ENCODE measurements at places on chromosomes 16 and 17.

DNA sequence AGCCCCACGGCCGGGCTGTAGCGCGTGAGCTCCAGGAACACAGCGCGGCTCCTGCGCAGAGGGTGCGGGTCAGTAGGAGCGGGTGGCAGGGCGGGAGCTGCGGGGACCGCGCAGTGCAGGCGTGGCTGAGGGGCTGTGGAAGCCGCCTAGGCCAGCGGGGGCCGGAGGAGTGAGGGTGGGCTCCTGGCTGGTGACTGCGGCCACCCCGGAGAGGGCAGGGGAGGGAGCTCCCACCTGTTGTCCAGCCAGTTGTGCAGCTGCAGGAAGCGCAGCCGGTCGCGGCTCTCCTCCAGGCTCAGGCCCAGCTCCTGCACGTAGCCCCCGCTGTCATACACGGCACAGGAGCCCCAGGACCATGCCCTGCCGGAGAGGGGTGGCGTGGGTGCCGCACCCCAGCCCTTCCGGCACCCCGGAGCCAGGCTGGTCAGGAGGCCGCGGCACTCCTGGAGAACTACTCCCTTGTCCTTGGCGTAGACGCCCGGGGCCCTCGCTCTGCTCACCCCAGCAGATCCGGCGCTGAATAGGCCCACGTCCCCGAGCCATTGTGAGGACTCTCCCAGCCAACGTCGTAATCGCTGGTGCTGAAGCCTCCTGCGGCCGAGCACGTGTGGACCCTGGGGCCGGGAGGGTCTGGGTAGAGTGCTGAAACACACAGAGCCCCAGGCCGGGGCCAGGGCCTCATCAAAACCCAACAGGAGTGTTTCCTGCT lies 43.9 kb downstream of the TSC2 start:
- DNase-seq: peak; percentile 11

DNA sequence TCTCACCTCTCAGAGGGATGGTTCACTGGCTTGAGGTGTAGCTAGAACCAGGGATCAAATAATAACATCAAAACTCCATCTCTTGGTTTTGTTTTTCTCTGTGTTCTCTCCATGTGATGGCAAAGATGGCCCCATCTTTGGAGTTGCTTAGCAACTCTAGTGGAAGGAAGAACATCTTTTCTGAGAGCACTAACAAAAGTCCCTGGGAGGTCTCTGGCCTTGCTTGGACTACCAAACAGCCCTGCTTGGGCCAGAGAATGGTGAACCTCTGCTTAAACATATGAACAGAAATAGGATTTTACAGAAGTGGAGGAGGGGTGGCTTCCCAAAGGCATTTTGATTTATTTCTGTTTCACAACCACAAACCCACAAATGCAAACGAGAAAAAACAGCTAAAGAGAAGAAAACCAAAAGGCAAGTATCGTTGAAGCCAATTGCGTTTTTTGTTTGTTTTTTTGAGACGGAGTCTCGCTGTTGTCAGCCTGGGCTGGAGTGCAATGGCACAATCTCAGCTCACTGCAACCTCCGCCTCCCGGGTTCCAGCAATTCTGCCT lies 13.2 kb downstream of the GABARAPL2 start:
- DNase-seq: no peak

DNA sequence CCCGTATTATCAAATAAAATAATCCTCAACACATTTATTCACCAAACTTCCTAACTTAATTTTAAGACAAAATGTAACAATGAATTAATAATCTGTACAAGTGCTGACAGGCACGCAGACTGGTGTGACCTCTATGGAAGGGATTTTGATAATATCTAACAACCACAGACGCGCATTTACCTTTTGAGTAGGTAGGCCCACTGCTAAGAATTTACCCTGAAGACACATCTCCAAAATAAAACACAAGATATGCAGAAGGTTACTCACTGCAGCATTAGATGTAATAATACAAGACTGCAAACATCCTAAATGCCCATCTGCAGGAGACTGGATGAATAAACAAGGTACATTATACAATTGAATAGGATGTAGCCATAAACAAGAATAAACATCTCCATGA lies 22.7 kb upstream of the CMTM4 start:
- DNase-seq: no peak

- DNase-seq: peak; percentile 86
Observed at GRCh38 chr16:12178251-12178990, 201.9 kb downstream of the SNX29 start.

GRCh38 chr16:61730997-61731396 lies 305.2 kb downstream of the CDH8 start:
- DNase-seq: no peak

GRCh38 chr16:57444711-57445110 lies 2.5 kb downstream of the CIAPIN1 start:
- DNase-seq: peak; percentile 62

GRCh38 chr16:11977376-11978041 lies 975 bp downstream of the SNX29 start:
- peak; percentile 92 for DNase-seq

DNA sequence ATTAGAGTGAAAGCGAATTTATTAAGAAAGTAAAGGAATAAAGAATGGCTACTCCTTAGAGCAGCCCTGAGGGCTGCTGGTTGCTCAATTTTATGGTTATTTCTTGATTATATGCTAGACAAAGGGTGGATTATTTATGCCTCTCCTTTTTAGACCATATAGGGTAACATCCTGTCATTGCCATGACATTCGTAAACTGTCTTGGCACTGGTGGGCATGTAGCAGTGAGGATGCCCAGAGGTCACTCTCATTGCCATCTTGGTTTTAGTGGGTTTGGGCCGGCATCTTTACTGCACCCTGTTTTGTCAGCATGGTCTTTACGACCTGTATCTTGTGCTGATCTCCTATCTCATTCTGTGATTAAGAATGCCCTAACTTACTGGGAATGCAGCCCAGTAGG lies 58.2 kb downstream of the TANC2 start:
- no peak for DNase-seq

DNA sequence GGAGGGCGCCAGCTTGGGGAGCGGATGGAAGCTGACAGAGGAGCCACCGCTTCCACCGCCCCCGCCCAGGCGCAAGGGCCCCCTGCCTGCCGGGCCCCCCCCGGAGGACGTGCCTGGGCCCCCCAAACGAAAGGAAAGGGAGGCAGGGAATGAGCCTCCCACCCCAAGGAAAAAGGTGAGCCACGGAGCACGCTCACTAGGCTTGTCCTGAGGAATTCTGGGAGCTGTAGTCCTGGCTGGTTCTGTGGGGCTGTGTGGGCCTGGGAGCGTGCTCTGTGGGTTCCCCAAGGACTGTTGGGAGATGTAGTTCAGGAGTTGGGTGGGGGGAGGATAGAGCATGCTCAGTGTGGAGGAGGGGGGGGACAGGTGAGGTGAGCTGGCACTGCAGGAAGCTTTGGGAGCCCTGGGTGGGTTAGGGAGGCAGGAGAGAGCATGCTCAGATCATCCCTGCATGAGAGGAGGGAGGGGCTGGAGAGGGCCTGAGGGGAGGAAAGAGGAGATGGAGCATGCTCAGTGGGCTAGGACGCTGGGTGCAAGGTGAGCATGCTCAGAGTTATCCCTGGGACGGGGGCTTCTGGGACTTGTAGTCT lies 4.5 kb downstream of the FBXL19 start:
- no peak for DNase-seq

GRCh38 chr17:68491381-68492231 lies 20.6 kb upstream of the PRKAR1A start:
- no peak for DNase-seq

GRCh38 chr16:77645764-77646163 lies 76.5 kb upstream of the NUDT7 start:
- DNase-seq: no peak

DNA sequence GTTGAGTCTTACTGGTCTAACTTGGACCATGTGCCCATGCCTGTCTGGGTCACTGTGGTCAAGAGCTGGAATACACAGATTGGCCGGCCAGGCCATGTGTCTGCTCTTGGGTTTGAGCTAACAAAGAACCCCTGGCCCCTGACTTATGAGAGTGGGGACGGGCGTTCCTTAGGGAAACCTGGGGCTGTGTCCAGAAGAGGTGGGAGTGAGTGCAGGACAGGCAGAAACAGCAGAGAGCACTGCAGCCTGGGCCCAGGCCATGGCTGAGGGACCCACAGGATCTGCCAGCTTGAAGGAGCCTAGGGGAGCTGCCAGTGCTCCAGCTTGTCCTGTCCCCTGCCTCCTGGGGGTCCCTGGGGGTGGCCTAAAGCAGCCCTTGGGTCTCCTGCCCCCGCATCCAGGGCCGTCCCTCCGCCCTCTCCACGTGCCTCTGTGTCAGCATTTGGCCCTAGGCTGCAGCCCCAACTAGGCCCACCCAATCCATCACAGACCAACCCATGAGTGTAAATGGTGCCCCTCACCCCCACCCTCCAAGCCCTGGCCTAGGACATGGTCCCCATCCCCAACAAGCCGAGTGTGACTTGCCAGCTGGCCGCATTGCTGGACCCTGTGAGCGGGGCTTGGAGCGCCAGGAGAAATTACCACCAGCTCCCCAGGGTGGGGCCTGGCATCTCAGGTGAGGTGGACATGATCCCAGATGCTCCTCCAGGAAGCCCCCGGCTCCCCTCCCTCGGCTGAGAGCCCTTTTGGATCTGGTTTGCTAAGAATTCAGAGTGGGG lies 12.5 kb upstream of the DRC7 start:
- no peak for DNase-seq

DNA sequence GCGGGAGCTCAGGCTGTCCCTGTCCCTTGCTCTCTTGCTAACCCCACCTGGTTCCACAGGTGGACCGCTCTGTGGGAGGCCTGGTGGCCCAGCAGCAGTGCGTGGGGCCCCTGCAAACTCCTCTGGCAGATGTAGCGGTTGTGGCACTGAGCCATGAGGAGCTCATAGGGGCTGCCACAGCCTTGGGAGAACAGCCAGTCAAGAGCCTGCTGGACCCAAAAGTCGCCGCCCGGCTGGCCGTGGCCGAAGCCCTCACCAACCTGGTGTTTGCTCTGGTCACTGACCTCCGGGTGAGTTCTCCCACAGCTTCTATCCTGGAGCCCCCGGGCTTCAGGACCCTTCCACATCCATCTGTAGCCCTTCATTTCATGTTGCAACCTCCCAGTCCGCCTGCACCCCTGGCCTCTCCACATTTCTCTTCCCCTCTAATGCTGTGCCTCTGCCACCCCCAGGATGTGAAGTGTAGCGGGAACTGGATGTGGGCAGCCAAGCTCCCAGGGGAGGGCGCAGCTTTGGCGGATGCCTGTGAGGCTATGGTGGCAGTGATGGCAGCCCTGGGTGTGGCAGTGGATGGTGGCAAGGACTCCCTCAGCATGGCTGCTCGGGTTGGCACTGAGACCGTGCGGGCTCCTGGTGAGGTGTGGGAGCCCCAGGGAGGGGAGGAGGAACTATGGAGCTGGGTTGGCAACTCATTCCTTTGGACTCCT lies 15.9 kb downstream of the PFAS start:
- DNase-seq: no peak

GRCh38 chr16:15798671-15799070 lies 58.2 kb downstream of the MYH11 start:
- no peak for DNase-seq

DNA sequence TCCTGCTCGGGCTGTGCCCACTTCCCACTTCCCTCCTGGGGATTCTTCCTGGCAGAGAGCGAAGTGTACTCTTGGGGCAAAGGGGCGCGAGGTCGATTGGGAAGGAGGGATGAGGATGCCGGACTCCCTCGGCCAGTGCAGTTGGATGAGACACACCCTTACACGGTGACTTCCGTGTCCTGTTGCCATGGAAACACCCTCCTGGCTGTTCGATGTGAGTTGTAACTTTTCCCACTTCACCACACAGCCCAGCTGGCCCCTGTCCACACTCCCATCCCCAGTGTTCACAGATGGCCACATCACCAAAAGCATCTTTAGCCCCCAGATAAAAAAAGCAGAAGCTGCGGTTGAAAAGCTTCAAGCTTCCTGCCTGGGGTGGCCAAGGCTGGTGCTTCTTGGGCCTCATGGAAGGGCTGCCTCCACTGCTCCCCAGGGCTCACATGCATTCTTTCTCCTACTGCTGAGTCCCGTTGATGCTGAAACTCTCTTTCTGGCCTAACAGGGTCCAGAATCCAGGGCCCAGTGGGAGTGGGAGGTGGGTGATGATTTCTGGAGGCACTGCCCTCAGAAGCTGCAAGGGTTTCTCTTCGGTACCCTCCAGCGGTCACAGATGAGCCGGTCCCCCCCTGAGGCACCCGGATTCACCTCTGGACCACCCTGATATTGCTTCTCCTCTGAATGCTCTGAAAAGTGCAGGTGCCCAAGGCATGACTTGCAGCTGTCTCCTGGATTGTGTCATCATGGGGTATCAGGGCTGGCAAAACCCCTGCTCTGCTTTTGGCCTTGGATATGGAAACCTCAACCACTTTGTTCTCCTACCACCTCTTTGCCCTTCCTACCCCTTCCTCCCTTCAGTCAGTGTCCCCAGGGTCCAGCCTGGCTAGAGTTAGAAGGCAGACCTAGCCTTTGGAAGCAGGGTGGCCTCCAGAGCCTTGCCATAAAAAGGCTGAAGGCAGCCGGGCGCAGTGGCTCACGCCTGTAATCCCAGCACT lies 2.2 kb upstream of the TRAF4 start:
- DNase-seq: no peak

DNA sequence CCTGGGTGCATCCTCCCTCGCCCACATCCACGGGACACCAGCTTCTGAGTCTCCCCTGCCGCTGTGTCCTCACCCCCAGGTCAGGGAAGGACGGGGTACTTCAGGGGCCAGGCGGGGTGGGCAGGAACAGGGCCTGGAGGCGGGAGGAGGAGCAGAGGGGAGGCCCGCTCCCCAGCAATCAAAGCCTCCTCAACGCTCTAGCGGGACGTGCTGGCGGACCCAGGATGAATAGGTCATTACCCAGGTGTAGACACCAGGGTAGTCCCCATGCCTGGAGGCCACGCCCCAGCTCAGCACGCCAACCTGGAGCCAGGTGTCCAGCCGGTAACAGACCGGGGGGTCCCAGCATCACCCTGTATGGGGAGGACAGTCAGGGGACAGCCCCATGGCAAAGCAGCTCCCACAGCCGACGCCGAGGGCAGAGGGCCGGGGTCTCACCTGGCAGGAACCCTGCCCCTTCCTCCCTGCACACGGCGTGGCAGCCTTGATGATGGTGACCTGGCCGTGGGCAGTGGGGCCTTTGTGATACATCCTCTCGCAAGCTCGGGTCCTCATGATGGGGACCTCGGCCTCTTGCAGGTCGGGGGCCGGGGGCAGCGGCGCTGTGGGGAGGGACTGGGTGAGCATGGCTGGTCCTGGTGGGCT lies 24.2 kb downstream of the TPSD1 start:
- no peak for DNase-seq

DNA sequence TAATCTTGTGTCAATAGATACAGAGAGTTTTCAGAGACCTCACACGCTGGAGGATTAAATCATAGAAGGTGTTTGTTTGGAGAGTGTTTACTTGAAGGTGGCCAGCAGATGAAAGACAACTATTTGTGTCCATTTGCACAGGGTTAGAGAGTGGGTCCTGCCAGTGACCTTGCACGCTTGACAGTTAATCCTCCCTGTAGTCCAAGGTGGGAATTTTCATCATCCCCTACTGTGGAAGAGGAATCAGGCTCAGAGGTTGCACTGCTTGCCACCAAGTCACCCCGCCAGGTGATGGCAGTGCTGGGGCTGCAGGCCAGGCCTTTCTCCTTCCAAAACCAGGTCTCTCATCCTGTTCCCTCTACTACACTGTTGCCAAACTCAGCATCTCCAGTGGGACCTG lies 12.3 kb downstream of the CDH1 start:
- no peak for DNase-seq

GRCh38 chr16:57148481-57148880 lies 37.4 kb downstream of the PSME3IP1 start:
- no peak for DNase-seq

- DNase-seq: no peak
Observed at GRCh38 chr17:12421646-12422306, 243.9 kb upstream of the MYOCD start.

GRCh38 chr17:48540213-48540612 lies 4.7 kb downstream of the HOXB2 start:
- no peak for DNase-seq

All from GM03348 (cell line).